NCI-H2171 treated with DMSO at 0.1 percent for 48 hours (cell line): ENCODE measurements at places on chromosomes 7 and 10.

- peak; percentile 17 for DNase-seq
Measured at GRCh38 chr10:30639946-30640786, 10.6 kb upstream of the LYZL2 start.

GRCh38 chr7:38565289-38565688 is 65.9 kb downstream of the AMPH start:
- DNase-seq: no peak

DNA sequence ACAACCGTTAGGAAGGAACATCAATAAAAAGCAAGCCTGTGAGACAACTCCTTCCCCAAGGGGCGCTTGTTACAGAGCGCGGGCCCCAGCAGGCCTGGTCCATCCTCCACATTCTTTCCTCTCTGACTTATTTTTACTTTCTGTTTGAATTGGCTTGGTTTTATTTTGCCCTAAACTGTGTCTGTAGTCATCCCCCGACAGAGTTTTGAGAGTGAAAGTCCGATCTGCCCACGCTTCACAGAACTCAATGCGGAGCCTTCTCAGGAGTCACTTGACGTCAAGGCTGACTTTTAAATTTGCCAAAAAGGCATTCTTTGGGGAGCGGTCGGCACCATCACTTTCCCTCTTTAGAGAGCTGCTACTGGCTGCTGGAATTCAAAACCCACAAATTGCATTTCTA is 150.1 kb upstream of the KLF6 start:
- DNase-seq: no peak

- DNase-seq: no peak
Measured at GRCh38 chr10:101250136-101250535, 20.9 kb upstream of the LBX1 start.

DNA sequence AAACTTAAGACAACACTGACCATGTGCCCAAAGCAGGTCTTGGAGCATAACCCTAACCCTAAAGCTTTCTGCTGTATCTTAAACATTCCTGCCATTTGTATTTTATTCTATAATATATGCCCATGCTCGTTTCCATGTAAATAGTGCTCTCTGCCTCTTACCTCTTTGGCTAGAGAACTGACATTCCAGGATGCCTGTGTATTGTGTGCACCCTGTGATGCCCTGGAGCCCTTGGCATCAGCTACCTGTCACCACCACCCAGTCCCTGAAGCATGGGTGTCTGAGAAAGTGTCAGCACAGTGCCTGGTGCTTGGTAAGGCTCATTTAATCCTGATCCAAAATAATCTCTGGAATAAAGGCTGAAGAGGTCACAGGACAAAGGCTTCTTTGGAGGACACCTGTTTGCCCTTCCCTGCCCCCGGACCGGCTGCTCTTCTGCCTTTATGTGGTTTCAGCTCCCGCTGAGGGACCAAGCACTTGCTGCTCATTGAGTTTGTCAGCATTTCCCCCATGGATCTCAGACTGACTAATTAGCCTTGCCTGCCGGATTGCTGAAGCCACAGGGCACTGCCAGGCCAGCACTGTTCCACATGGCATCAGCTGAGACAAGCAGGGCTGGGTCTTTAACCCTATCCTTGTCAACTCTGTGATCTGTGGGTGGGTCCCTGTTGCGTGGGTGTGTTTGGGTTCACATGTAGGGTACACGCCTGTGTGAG is 139.1 kb upstream of the SORCS3 start:
- no peak for DNase-seq

GRCh38 chr10:71606257-71607081 is 113.1 kb downstream of the C10orf105 start:
- peak; percentile 82 for DNase-seq

DNA sequence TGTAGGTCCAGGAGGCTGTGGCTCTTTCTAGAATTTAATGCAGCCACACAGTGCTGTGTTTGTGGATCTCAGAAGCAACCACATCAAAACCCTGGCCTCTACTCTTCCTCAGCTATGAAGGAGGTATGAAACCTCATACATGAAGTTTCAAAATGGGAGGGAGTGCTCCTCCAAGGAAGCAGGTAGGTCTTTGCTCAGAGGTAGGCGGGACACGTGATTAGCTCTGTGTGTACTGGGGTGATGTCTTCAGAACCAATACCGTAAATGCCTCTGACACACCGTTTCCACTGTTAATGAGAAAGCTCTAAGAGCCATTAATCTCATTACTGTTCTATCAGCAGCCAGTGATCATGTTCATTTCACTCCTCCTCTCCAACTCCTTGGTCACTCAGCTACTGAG is 126.1 kb downstream of the PLXNA4 start:
- DNase-seq: no peak

- DNase-seq: no peak
Measured at GRCh38 chr7:25319707-25320106, 91.4 kb upstream of the NPVF start.

- peak; percentile 7 for DNase-seq
Measured at GRCh38 chr10:125738206-125738605, 18.7 kb downstream of the EDRF1 start.

DNA sequence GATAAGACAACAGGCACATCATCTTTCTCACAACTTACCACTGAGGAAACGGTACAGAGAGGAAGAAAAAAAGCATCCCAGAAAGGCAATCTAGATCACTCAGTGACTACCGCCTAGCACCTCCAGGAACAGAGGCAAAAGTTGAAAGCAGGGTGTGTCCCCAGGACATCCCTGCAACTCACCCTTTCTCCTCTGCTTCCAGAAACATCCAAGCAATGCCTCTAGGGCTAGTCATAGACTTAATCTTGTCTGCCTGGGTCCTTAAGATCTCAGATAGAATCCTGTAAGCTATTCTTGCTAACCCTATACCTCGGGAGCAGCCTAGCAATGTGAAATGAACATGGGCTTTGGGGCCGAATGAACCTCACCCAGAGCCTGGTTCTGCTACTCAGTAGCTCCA is 18.8 kb upstream of the PDCD4 start:
- DNase-seq: no peak

- DNase-seq: no peak
Measured at GRCh38 chr7:23161482-23161881, 20.4 kb upstream of the NUP42 start.

- no peak for DNase-seq
Measured at GRCh38 chr7:124202546-124202945, 169.7 kb upstream of the TMEM229A start.

DNA sequence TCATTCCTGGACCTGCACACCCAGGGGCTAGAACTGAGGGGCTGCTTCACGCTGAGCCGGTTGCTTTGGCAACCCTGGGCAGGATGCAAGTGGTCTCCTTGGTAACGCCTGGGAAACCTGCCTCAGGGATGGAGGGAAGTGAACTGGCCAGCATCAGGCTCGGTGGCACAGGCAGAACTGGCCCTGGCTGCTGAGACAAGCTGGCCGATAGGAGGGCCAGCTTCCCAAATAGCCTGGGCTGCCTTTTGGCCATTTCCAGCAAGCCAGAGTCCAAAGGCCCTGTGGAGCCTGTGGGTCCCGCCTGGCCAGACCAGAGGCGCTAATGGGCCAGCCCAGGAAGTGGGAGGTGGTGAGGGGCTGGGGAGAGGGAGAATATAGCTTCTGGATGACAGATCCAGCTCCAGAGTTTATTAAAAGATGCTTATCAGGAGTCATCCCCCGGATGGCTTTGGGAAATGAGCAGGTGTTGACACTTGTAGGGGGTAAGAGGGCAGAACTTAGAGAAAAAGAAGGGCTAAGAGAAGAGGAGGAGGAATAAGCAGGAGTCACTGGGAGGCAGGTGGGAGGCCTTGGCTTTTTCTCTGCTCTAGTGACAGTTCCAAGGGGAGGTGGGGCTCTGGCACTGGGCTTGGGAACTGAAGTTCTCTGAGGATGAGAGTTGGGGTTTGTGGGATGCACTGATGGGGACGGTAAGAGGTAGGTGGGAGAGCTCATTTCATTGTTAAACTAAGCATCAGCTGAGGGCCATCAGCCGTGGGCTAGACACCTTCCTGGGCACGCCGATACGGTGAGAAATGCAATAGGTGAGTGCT is 9.6 kb downstream of the NEURL1 start:
- DNase-seq: no peak

GRCh38 chr7:137871170-137871915 is 24.6 kb upstream of the DGKI start:
- peak; percentile 41 for DNase-seq
